ENCODE measurements at places on chromosomes 7 and 10. TPM values are rescaled to one million over a fixed set of nuclear protein-coding genes. Genes with fewer than 3 reads are reported as not detected.

GJD4 gene
- not detected for total RNA-seq

SMC3 gene
- total RNA-seq = 33.9 TPM

- no peaks in the 10 kb centered on the region for H3K36me3 ChIP-seq
- peak overlapping the region; percentile 94 for H3K27ac ChIP-seq
- no peak for DNase-seq
- peak overlapping the region; percentile 61 for H3K4me3 ChIP-seq
- no peaks in the 10 kb centered on the region for H3K27me3 ChIP-seq
These were observed 1.2 kb downstream of the SLC4A2 start for GRCh38 chr7:151060416-151061212.

DNA sequence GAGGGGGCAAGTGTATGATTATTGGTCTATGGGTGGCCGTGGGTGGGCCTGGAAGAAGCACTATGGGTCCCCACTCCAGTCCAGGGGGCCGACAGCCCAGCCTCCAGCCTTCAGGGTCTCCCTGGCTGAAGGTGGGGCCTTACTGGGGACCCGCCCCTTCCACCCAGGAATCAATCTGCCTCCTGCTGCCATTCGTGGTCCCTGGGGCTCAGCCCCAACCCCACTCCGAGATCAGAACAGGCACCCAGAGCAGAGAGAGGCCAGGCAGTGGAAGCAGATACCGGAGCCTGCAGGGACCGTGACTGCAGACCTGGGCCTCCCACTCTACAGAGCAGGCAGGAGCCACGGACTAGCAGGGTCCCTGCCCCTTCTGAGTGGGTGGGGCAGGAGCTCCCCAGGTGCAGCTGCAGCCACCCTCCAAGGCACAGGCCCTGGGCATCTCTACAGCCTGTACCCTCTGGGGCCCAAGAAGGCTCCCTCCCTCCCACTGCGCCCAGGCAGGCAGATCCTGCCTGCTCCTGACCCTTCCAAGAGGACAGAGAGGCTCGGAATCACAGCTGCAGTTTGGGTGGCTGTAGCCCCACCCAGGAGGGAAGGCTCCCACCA, 13.6 kb upstream of the FOXL3 start:
- H3K4me3 ChIP-seq = no peak overlapping the region
- H3K4me1 ChIP-seq = no peaks in the 10 kb centered on the region
- H3K36me3 ChIP-seq = no peaks in the 10 kb centered on the region
- no peak for DNase-seq
- H3K27me3 ChIP-seq = no peaks in the 10 kb centered on the region

DNA sequence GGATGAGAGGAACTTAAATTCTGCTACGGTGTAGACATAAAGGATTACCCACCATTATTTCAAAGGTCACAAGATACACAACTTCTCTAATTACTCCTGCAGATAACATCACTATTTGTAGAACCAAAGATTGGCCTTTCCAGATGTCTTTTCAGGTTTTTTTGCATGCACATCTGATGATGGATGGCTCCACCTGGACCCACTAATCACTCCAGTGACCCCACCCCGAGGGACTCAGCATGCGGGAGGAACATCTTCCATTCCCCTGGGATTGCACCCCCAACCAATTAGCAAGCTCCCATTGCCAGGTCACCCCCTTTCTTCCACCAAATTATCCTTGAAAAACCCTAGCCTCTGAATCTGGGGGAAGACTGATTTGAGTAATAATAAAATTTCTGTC, 608.9 kb downstream of the CNTNAP2 start:
- H3K4me1 ChIP-seq = no peaks in the 10 kb centered on the region
- H3K27ac ChIP-seq = no peak overlapping the region
- H3K27me3 ChIP-seq = no peaks in the 10 kb centered on the region
- DNase-seq = no peak
- no peak overlapping the region for H3K4me3 ChIP-seq
- H3K36me3 ChIP-seq = no peaks in the 10 kb centered on the region

OPN4 gene
- total RNA-seq = not detected

DNA sequence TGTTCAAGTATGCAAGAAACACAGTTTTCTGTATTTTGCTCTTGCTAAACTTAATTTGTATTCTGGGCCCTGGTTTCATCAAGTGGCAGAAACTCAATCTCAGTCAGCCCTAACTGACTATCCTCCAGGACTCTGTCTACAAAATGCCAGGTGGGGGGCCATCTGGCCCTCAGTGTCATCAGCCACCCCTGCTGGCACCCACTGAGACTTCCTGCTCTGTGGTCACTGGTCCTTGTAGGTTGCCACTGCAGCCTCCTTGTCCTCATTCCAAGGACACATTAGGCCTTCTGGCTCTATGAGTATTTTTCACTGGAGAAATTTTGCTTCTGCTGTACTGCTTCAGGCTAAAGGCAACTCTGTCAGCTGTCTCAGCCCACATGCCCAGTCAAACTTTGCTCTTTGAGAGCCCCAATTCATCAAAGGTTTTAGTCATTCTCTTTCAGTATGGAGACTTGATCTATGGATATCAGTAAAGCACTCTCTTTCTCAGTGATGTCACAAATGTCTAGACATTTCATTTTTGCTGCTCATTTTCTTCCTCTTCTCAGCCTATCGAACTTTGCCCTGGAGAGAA, 163.6 kb downstream of the KCND2 start:
- H3K4me3 ChIP-seq = no peak overlapping the region
- DNase-seq = no peak
- no peaks in the 10 kb centered on the region for H3K27me3 ChIP-seq
- H3K27ac ChIP-seq = no peak overlapping the region
- H3K4me1 ChIP-seq = no peaks in the 10 kb centered on the region
- H3K36me3 ChIP-seq = no peaks in the 10 kb centered on the region

DNA sequence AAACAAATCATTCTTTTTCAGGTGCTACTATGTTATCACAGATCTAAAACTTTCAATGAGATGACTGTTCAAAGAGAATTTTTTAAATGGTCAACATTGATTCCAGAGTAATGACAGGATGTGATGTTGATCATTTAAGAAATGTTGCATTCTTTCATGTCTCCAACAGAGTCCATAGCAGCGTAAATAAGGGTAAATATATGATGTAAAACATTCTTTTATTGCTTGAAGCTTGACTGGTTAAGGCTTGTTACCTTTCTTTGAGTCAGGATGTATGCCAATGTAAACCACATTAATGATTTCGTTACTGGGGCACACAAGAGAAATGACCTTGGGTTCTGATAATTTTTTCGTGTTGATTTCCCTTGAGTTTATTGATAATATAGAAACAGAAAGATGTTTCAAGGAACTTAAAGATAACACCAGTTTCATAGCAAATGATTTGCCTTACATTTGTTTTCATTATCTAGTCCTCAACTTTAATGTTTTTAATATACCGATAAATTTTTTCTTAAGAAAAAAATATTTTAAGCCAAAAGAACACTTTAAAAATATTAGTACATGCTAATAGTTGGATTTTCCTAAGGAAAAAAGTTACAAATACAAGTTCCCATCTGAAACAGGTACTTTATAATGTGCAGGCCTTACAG, 3.5 kb downstream of the STK17A start:
- H3K27me3 ChIP-seq = no peaks in the 10 kb centered on the region
- peak overlapping the region; percentile 97 for H3K27ac ChIP-seq
- peaks cover 2% of the 10 kb centered on the region for H3K4me1 ChIP-seq
- no peaks in the 10 kb centered on the region for H3K36me3 ChIP-seq
- peak overlapping the region; percentile 73 for H3K4me3 ChIP-seq

DNA sequence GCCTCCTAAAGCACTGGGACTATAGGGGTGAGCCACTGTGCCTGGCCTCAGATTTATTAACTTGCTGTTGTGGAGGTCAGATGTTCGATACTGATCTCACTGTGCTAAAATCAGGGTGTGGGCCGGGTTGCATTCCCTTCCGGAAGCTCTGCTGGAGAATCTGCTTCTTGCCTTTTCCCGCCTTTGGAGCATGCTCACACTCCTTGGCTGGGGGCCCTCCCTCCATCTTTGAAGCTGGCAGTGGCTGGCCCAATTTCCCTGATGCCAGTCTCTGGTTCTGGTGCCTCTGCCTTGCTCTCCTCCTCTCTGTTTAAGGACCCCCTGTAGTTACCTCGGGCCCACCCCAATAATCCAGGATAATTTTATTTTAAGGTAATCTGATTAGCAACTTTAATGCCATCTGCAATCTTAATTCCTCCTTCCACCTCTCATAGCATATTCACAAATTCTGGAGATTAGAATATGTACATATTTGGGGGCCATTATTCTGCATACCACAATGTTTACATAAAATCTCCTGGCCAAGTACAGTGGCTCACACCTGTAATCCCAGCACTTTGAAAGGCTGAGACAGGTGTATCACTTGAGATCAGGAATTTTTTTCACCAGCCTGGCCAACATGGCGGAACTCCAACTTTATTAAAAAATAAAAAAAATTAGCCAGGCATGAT, 7.9 kb upstream of the PITRM1 start:
- H3K27me3 ChIP-seq = no peaks in the 10 kb centered on the region
- H3K4me1 ChIP-seq = no peaks in the 10 kb centered on the region
- no peak overlapping the region for H3K27ac ChIP-seq
- H3K4me3 ChIP-seq = no peak overlapping the region
- DNase-seq = no peak

- no peaks in the 10 kb centered on the region for H3K36me3 ChIP-seq
- H3K27me3 ChIP-seq = no peaks in the 10 kb centered on the region
- H3K4me1 ChIP-seq = no peaks in the 10 kb centered on the region
- no peak overlapping the region for H3K4me3 ChIP-seq
- DNase-seq = no peak
These were observed 60.3 kb upstream of the LYZL1 start for GRCh38 chr10:29228562-29228961.

GHRHR gene
- not detected for total RNA-seq

CACNA2D1 gene
- total RNA-seq = 85.0 TPM

SPDYE9 gene
- total RNA-seq = not detected

LRRC18 gene
- total RNA-seq = not detected

DNA sequence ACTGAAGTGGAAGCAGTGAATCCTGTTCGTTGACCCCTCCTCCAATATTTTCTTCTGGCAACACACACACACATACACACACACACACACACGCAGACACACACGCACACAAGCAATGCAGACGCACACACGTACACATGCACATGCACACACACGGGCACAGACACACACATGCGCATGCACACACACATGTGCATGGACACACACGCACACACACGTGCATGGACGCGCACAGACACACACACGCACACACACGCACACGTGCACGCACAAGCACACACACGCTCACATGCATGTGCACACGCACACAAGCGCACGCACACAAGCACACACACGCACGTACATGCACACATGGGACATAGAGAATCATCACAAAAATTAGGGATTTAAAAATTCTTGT, 488.2 kb upstream of the TPK1 start:
- H3K27me3 ChIP-seq = no peaks in the 10 kb centered on the region
- H3K4me1 ChIP-seq = no peaks in the 10 kb centered on the region
- DNase-seq = no peak
- H3K36me3 ChIP-seq = no peaks in the 10 kb centered on the region

DNA sequence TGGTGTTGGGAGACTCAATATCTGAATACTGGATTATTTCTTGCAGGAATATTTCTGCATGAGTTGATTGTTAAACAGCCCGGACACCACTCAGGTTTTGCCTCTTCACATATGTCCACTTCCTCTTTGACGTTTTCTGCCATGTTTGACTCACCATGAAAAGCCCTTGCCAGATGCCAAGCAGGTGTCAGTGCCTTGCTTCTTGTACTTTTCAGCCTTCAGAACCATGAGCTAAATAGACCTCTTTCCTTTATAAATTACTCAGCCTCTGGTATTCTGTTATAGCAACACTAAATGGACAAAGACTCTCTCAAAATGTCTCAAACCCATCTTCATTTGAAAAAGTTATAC, 24.7 kb upstream of the MACC1 start:
- no peak overlapping the region for H3K27ac ChIP-seq
- H3K4me3 ChIP-seq = no peak overlapping the region
- H3K27me3 ChIP-seq = no peaks in the 10 kb centered on the region
- no peak for DNase-seq

IRF5 gene
- total RNA-seq = 16.9 TPM

DNA sequence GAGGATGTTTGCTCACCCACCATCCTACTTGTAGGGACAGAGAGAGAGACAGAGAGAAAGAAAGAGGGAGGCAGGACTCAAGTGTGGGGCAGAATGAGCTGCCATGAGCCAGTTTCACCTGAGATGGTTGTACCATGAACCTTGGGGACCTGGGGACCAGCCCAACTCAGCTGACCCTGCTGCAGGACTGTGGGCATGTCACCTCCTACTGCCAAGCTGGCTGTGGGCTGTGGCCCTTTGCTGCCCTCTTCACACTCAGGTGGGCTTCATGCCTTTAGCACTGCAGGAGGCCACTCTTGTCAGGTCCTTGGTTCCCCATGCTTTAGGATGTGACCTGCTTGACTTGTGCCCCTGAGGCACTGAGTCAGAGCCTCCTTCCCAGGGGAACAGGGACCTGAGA, 108.2 kb upstream of the PCBD1 start:
- H3K27ac ChIP-seq = no peak overlapping the region
- no peaks in the 10 kb centered on the region for H3K36me3 ChIP-seq
- no peaks in the 10 kb centered on the region for H3K27me3 ChIP-seq
- H3K4me1 ChIP-seq = no peaks in the 10 kb centered on the region
- H3K4me3 ChIP-seq = no peak overlapping the region

DNA sequence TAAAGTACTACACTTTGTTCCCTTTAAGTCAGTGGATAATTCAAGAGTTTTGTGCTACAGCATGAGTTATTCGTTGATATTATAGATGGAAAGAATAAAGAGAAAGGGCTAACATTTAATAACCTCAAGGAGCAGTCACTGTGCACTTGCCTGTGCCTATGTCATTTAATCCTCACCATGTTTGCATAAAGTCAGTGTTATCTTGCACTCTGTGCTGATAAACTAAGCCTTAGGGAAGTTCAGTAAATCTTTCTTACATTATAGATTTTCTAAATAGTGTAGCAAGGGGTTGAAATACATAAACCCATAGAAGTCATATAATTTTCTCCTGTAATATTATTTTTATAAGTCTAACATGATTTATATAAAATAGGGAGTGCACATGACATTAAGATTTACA, 103.1 kb downstream of the TMEM26 start:
- no peak overlapping the region for H3K27ac ChIP-seq
- no peak overlapping the region for H3K4me3 ChIP-seq
- H3K36me3 ChIP-seq = no peaks in the 10 kb centered on the region

- no peaks in the 10 kb centered on the region for H3K36me3 ChIP-seq
- H3K27me3 ChIP-seq = no peaks in the 10 kb centered on the region
- H3K4me1 ChIP-seq = no peaks in the 10 kb centered on the region
- no peak for DNase-seq
- peak within 1 kb of the TSS; percentile 62 for H3K4me3 ChIP-seq
These were observed at the start of gene PAPSS2 for GRCh38 chr10:87659571-87660483. Gene PAPSS2, plus strand, starts transcription at chr10:87659878. Its CDS starts 104 bp downstream, at chr10:87659982.

ASAH2 gene
- 6.5 TPM for total RNA-seq

DNA sequence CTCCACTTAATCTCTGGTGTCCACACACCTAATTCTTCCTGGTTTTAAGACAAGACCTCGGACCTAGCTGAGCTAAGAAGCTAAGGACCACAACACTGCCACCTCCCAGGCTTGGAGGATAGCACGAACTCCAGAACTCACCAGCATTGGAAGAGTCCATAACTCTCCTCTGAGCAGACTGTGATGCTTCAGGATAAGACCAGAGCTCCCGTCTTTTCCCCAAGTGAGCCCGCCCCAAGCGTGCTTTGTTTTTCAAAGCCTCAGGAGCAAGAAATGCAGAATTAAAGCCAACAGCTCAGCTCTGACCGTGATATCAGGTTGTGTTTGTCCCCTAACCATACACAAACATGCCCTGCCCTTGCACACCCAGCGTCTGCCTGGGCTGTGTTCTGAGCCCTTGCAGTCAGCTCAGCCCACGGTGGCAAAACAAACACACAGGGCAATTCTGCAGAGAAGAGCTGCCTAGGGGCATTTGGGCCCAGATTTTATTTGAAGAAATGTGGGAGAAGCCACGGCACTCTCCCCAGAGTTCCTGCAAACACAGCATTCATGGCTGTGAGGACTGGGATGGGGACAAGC, 145.4 kb downstream of the WDR11 start:
- no peak overlapping the region for H3K4me3 ChIP-seq
- no peaks in the 10 kb centered on the region for H3K4me1 ChIP-seq
- DNase-seq = no peak
- H3K36me3 ChIP-seq = no peaks in the 10 kb centered on the region
- no peak overlapping the region for H3K27ac ChIP-seq
